CD4-positive, alpha-beta T cell treated with Interleukin-6 for 4 hours (primary cell): ENCODE measurements at places on chromosomes 1 and 21.

- DNase-seq, result no peak
Measured at GRCh38 chr21:37346841-37347430, 19.6 kb upstream of the DYRK1A start.

- DNase-seq, result peak; percentile 71
Measured at GRCh38 chr1:24526940-24527542, 24.4 kb downstream of the RCAN3 start.

DNA sequence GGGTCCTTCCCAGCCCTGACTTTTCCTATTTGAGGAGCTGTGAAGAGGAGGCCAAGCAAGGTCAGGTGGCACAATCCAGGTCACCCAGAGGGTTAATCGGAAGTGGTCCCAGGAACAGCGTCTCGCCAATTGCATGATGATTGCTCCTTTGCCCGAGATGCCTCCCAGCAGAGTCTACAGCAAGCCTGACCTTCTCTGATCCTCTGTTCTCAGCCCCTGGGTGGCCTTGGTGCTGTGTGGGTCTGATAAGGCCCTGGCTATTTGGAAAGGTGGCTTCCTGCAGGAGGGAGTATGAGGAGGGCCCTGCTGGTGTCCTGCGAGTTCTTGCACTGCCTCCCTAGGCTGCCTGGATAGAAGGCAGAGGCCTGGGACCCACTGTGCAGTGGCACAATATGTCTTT, 116.2 kb downstream of the FOXD2 start:
- DNase-seq, result no peak

DNA sequence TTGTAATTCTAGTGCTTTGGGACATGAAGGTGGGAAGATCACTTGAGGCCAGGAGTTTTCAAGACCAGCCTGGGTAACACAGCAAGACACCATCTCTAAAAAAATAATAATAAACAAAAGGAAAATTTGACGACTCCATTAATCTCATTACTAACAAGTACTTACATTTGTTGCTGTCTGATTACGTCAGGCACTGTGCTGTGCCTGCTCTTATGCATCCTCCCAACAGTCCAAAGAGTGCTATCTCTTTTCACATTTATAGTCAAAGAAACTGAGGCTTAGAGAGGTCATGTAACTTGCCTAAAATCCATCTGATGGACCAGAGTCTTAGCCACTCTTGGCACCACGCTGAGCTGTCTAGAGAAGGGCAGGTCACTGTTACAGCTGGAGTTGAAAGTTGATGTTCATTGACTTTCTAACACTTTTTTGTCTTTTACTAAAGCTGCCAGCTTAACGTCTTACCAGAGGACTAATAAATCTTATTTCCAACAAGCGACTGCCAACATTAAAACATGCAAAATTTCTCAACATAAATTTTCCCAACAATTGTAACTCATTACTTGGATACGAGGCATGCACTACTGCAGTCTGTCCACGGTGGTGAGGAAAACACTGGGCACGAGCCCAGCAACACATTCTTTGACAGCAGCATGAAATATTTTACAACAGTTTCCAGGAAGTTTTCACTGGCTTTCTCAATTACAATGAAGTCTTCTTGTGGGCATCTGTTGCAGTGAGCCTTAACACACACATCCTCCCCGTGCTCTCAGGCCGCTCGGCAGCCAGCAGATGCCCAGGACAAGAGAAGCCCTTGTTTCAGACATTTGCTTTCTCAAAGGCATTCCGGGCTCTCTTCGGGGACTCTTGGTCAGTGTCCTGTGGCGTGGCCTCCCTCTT, 262.9 kb upstream of the PROX1 start:
- DNase-seq, result no peak

DNA sequence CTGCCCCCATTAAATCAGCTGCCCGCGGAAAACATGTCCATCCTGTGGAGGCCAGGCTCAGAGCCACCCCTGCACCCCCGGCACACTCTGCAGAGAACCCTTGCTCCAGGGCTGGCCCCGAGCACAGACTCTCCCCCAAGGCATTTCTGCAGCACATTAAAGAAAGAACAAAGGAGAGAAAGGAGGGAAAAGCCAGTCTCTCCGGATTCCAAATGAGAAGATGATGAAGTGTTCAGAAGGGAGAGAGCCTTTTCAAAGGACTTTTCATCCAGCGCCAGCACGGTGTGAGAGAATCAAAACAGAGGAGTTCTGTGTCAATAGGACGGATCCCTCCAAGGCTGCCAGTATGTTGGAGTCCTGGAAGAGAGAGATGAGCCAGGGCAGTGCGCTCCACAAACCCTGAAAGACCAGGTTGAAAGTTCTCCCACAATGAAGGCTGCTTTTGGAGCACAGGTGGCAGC, 498.3 kb downstream of the NPHP4 start:
- DNase-seq, result no peak

DNA sequence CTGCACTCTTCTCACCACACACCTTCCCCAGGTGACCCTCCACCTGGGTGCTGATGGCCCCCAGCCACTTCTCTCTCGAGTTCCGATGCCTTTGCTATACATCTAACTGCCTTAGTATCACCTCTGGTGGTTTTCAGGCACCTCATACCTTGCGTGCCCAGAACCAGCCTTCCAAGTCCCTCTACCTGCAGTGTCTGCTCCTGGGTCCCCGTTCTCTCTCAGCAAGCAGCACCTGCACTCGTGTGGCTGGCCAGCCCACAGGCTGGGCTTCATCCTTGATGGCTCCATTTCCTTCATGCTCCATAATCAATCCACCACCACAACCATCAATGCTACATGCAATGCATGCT, 49.2 kb upstream of the EDN2 start:
- DNase-seq, result no peak

DNA sequence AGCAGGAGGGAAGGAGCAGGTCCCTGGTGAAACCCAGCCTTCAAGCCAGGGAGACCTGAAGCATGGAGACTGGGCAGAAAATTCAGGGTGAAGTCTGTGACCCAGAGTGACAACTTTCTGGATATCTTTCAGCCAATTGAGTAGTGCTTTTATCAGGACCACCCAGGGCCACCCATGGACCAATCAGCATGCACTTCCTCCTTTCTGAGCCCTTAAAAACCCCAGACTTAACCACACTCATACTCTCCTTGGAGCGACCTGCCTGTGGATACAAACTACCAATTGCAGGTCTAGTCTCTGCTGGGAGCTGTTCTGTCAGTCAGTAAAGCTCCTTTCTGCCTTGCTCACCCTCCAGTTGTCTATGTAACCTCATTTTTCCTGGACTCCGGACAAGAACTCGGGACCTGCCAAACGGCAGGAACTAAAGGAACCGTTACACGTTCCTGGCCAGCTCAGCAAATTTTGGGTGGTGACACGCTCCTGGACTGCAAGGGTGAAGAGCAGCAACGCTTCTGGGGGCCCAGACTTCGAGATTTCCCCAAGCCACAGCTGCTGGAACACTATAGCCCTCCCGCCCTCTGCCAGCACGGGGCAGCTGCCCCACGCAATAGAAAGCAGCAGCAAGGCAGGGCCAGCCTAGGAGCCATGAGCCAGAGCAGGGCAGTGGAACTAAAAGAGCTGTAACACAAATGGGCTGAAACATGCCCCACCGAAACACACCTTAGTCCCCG, 1183.4 kb downstream of the AMY1C start:
- no peak for DNase-seq

DNA sequence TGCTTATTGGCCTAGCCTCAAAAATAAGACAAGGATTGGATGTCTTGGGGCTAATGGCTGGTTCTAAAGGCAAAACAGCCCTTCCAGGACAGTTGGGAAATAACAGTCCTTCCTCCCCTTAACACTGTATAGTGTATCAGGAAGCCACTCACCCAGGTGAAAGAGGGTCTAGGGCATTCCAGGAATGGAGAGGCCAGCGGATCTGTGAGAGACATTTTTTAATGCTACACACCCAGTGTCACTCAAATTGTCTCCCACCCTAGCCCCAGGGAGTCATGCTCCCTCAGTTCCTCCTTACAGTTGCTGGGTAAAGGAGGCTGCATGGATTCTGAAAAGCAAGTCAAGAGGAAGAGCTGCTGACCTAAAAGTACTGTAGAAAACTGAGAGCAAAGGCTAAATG, 24.1 kb upstream of the EXO1 start:
- no peak for DNase-seq

DNA sequence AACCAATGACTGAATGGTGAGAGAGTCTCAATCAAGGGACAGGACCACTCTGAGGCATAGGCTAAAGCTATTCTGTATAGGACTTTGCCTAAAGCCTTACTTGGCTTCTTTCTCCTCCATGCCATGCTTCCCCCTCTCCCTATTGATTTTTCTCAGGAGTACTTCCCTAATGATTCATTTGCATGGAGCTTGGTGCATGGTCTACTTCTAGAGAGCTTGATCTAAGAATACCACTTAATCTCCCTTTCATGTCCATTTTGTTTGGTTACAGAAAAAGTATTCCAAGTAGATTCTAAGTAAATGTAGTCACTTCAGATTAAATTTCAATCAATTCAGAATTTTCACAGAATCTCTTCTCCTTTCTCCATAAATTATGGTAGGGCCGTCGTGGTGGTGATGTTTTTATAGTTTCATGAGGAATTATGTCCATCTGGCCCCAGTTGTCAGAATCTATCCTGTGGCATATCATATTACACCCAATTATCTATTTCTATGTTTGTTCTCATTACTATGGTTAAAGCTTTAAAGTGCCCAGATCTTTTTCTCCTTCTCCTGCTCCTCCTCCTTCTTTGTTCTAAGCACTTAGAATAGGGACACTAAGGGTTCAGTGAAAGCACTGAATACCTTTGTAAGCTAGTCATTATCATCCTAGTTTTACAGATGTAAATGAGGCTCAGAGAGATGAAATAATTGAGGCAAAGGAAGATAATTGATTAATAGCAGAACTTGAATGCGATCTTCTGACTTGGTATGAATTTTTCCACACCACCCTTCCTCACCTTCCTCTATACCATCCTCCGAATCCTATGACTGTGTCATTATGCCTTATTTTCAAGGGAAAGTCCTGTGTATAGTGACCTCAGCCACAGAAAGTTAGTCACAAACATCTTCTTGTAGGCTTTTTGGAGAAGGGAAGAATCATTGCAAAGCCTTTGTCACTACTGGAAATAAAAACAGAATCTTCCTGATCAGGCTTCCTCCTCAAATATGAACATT, 85.6 kb upstream of the ZRANB2 start:
- no peak for DNase-seq

GRCh38 chr1:150507912-150508864, at the start of gene ECM1:
ECM1 (plus strand) TSS chr1:150508109; CDS start chr1:150508210, 101 bp downstream.
- DNase-seq, result peak; percentile 12

- DNase-seq, result no peak
Measured at GRCh38 chr1:163063143-163063542, 6.0 kb upstream of the RGS4 start.

- DNase-seq, result no peak
Measured at GRCh38 chr21:16179773-16180172, 450.0 kb downstream of the USP25 start.

DNA sequence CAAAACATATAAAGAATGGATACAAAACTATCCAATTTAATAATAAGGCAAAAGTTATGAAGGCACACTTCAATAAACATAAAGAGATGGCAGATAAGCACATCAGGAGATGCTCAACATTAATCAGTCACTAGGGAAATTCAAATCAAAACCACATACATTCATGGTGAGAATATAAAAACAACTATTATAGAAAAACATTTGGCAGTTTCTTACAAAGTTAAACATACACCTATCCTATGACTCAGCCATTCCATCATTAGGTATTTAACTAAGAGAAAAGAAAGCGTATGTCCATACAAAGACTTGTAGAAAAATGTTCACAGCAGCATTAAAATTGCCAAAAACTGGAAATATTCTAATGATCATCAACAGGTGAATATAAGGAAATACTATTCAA, 44.3 kb downstream of the KIFAP3 start:
- DNase-seq, result no peak

DNA sequence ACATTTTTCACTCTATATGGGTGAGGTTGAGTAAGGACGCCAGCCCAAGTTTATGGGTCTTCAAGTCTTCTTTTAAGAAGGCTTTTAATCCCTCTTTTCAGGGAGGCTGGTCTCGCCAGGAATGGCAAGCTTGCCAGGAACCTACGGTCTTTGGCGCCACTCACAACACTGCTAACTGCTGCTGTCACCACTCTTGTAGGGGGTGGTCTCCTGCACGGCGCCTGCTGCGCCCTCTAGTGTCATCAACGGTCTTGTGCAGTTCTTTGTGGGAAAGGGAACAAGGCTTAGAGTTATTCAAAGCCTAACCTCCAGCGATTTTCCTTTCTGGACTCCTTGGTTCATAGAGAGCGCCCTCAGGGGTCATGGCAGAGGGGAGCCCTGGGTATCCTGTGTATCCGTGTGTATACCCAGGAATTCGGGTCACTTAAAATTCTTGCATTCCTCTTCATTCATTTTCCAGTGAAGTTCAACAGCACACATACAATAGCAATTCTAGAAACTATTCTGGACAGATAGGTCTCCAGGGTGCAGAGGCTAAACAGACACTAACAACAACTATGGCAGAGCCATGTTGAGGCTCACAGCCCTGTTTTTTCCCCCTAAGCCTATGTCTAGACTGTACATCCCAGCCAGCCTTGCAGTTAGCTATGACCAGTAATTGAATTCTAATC, 392.8 kb upstream of the CAMK1G start:
- DNase-seq, result no peak

GRCh38 chr21:16976193-16976592, 536.6 kb upstream of the CXADR start:
- DNase-seq, result no peak

- DNase-seq, result no peak
Measured at GRCh38 chr21:46095083-46095719, 2.7 kb upstream of the COL6A2 start.

- no peak for DNase-seq
Measured at GRCh38 chr1:179296356-179297104, 2.9 kb downstream of the SOAT1 start.

DNA sequence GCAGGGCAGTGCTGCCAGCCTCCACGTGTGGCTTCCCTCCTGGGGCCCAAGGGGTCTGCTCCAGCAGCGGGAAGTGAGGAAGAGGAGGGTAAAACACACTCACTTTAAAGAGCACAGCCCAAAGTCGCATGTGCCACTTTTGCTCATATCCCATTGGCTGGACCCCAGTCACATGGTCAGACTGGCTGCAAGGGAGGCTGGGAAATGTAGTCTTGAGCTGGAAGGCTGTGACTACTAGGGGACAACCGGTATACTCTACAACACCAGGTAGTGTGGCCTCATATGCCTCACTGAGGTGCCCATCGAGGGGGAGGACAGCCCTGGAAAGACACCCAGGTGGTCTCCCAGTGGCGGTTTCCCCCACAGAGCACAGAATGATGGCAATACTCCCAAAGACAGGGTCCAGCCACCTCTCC, 45.2 kb downstream of the CAMK2N1 start:
- DNase-seq, result peak; percentile 44
